Liver (tissue), 10 donors: ENCODE measurements at places on chromosomes 2 and 18. TPM values are rescaled to one million over a fixed set of nuclear protein-coding genes. Genes with fewer than 3 reads are reported as not detected.

Gene APOB
- polyA plus RNA-seq = 570 TPM

Gene PAIP2B
- 4.8 TPM for polyA plus RNA-seq

Gene YWHAQ
- polyA plus RNA-seq = 68.8 TPM

Gene PDE1A
- polyA plus RNA-seq = 0.64 TPM

Gene MLPH
- 25.9 TPM for polyA plus RNA-seq
